Substantia nigra (tissue), 51 donors: ENCODE measurements at places on chromosomes 1 and 21.

GRCh38 chr1:32884032-32884372, 2.3 kb upstream of the HPCA start:
- DNase-seq, result no peak

DNA sequence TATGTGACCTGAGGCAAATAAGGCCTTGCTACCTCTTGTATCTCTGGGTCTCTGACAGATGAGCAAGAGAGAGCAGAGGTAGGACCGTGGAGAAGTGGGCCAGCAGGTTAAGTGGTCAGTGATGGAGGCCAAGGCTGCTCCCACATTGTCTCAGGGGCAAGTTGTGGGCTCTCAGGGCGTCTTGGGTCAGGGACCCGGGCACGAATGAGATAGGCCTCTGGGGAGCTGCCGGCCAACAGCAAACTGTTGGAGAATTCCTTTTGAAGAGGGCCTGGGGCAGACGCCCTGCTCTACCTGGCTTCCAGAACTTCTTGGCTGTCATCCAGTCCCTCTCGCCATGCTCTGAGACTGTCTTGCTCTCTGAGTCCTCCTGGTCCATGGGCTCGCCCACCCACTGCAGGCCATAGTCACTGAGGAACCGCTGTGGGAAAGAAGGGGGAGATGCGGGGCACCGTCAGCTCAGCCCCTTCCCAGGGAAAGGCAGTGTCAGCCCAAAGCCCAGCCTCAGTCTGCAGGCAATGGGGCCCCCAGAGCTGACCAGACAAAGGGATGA, 12.4 kb downstream of the UBXN11 start:
- no peak for DNase-seq

- DNase-seq, result no peak
Observed at GRCh38 chr21:41337515-41337914, 20.9 kb downstream of the FAM3B start.

- DNase-seq, result no peak
Observed at GRCh38 chr1:10829067-10829818, 32.8 kb upstream of the CASZ1 start.

DNA sequence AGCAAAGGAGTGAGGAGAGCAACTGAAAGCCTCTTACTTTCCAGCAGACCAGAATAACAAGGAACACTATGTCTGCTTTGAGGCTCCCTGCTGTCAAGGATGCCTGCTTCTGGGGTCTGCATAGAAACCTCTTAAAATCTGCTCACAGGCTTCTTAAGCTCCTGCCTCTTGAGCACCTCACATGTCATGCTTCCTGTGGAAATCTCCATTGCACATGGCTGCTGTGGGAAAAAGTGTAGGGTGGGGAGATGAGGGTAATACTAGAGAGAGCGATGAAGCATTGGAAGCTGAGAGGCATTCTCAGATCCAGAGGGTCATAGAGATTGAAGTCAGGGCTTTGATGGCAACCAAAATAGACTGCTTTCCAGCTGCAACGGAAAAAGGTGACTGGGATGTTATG, 6.2 kb upstream of the HLX start:
- no peak for DNase-seq

DNA sequence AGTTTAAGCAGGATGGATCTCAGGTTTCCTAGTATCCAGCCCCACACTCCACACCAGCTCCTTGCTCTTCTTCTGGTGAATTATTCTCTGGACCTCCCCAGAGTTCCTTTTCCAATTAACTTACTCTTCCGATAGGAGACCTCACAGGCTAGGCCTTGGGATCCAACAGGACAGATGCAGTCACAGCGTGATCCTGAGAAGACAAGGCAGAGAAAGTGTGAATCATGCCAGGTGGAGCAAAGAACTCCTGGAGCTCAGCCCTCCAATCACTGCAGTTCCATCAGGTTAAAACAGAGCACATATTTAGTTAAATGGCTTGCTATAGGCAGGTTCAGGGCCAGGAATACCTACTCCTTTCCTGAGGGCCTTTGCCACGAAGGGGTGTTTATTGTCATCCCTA, 34.1 kb downstream of the C8B start:
- no peak for DNase-seq

DNA sequence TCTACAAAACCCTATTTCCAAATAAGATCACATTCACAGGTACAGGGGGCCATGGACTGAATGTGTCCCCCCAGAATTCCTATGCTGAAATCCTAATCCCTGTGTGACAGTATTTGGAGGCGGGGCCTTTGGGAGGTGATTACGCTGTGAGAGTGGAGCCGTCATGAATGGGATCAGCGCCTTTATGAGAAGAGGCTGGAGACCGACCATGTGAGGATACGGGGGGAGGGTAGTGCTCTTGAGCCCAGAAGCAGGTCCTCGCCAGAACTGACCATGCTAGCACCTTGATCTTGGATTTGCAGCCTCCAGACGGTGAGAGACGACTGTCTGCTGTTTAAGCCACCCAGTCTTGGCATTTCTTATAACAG, 23.8 kb upstream of the KIF26B start:
- DNase-seq, result no peak

DNA sequence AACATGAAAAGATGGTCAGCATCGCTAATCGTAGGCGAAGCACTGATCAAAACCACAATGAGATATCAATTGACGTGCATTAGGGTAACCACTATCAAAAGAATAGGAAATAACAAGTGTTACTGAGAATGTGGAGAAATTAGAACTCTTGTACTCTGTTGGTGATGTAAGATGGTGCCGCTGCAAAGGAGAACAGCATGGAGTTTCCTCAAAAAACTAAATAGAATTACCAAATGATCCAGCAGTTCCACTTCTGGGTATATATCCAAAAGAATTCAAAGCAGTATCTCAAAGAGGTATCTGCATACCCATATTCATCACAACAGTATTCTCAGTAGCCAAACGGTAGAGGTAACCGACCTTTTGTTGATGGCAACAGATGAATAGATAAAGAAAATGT, 8.3 kb upstream of the CD101 start:
- DNase-seq, result no peak

DNA sequence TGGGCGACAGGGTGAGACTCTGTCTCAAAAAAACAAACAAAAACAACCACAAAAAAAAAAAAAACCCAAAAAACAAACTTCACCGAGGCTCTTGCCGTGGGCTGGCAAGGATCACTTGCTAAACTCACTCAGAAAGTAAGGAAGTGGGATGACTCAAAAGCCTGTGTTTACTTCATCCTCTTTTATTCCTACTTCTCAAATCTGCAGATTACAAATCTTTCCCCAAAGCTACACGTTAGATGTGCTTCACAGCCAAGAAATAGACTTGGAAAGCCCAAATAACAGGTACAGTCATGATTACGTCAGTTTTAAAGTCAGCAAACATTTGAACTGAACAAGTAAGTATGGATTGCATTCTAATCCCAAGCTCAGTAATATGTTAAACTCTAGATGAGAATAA, 359.3 kb downstream of the ADGRL2 start:
- DNase-seq, result no peak

DNA sequence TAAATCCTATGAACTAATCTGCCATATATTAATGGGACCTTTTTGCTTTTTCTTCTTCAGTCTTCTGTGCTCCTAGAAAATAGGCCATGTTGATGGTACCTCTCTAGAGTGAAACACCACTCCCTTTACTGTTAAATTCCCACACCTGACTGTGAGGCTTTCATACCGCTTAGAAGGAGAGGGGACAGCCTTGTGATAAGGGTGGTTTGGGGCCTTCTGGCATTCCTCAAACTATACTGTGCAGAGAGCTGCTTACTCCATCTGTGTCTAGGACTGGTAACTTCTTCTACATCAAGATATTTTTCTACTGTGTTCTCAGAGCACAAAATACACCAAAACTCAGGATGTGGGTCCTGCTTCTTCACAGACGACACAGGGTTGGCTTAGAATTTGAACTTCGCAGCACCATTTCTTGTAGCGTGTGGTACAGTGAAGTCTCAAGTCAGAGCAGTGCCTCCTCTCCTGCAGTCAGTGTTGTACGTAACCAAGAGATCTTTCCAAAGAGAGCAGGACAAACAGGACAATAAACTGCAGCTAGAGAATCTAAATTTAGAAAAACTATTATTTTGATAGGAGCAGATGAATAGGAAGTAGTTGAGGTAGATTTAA, 43.8 kb downstream of the MACO1 start:
- no peak for DNase-seq

DNA sequence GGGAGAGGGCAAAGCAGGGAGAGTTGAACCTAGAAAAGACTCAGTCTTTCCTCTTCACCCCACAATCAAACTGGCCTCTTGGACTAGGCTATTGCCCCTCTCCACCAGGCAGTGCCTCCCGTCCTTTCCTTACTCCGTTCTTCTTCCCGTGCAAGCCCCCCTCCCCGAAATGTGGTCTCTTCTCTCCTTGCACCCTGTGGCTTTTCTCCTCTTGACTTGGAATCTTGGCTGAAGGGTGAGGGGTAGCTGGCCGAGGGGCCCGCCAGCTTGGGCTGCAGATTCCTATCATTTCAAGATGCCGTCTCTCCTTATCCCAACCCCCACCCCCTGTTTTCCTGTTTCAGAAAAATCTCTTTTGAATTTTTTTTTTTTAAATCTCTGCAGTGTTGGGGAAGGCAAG, 1.6 kb downstream of the WNT2B start:
- DNase-seq, result no peak

DNA sequence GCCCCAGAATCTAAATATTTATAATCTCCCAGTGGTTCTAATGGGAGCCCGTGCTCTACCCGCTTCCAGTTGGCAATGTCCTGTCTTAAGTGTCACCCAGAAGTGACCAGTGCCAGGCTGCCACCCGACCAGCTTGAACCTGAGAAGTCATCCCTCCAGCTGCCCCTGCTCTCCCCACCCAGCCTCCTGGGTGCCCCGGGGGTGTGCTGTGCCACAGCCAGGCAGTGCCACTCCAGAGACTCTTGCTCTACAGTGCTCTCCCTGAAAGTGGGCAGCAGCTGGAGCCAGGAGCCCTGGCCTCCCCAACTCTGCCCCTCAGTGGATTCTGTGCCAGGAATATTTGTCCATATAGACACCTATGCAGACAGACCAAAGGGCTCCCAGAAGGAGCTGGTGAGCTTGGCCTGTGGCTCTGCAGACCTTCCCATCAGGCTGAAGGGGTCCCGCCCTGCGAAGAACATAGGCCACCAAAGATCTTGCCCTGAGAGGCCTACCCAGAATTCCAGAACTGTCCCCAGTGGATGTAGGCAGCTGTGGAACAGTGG, 9.0 kb upstream of the EPS8L3 start:
- DNase-seq, result no peak

DNA sequence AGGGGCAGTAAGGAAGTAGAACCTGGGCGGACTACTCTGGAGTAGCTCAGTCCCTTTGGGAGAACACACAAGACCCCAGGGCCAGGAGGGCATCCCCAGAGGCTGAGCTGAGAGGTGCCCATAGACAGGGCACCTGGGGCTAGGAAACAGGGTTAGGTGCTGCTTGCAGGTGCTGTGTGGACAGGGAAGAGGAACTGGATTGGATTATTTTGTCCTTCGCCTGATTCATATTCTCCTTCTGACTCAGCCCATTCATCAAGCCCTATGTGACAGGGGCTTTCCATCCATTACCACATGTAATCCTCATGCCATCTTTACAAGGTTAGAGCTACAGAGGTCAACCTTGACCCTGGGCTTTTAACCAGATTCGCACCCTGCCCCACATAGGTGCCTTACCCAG, 183.9 kb downstream of the C1orf94 start:
- DNase-seq, result no peak

- DNase-seq, result no peak
Observed at GRCh38 chr1:94512816-94513215, 28.7 kb downstream of the F3 start.

DNA sequence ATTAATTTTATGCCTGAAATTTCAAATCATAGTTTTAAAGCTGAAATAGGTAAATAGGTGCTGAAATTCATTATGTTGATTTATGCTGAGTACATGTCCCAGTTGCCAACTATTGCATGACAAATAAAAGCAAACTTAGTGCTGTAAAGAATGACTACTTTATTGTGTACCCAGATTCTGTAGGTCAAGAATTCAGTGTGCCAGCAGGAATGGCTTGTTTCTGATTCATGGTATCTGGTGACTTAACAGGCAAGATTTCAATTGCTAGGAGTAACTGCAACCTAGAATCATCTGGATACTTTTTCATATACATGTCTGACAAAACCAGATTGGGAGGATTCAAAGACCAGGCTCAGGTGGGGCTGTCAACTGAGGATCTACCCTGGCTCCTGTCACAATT, 678.4 kb upstream of the ADAMTS5 start:
- DNase-seq, result no peak

DNA sequence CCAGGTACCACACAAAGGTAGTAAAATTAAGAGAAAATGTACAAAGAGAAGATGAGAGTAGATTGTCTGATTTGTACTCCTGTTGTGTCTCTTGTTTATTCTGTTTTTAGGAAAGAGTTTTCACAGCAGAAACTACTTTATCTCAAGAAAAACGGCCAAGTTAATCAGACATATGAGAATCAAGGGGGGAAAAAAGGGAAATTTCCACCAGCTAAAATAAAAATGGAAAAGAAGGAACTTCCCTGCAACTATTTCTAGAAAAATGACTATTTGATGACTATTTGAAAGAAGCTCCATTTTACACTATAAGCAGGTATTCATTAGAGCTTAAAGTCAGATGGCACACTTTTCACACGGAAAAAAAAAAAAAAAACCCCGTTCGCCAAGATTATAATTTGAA, 56.5 kb downstream of the EPRS1 start:
- no peak for DNase-seq

- DNase-seq, result no peak
Observed at GRCh38 chr1:112515311-112516009, 6.7 kb downstream of the WNT2B start.

DNA sequence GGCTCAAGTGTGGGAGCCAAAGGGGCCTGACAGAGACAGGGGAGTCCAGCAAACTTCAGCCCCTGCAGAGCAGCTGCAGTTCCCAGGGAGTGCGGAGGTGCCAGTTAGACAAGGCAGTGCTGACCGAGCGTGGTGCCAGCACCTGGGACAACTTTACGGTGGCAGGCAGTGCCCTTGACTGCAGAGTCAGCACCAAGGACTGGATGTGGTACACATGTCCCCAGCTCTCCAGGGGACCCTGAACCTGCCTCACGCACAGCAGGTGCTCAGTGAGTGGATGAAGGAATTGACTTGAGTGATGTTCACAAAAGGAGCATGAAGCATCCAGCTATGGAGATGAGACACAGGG, 296.5 kb downstream of the SIPA1L2 start:
- no peak for DNase-seq

DNA sequence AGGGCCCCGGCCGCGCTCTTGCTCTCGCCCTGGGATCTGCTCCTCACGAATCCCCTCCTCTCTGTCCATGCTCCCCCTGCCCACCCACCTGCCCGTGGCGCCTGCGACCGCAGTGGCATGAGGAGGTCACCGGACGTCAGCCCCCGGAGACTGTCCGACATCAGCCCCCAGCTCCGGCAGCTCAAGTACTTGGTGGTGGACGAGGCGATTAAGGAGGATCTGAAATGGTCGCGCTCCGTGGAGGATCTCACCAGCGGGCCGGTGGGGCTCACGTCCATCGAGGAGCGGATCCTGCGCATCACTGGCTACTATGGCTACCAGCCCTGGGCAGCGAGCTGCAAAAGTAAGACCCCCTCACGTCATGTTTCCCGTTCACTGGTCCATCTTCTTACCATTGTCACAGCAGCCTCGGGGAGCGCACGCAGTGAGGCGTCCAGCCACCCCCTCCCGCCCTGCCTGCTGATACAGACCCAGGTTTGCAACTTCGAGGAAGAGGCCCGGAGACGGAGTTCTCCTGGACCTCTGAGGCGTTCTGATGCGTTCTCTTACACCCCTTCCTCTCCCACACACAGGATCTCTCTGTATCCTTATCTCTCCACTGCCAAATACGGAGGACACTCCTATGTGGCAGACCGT, 1.1 kb downstream of the SLC35F3 start:
- DNase-seq, result no peak
